ENCODE measurements at places on chromosomes 7 and 10. TPM values are rescaled to one million over a fixed set of nuclear protein-coding genes. Genes with fewer than 3 reads are reported as not detected.

Gene CLDN3
- not detected for total RNA-seq

Gene CPA2
- total RNA-seq: not detected

Gene C10orf62
- not detected for total RNA-seq

Gene CRTAC1
- not detected for total RNA-seq

Gene MMP21
- not detected for total RNA-seq

Gene ARMC3
- not detected for total RNA-seq

Gene CDNF
- total RNA-seq: 0.94 TPM

Gene MACC1
- 1.5 TPM for total RNA-seq

Gene SDK1
- 0.05 TPM for total RNA-seq

Gene GSTO1
- 161 TPM for total RNA-seq

Gene MYH16
- not detected for total RNA-seq

Gene GIMAP7
- 49.9 TPM for total RNA-seq

Gene NUDT13
- total RNA-seq: 1.2 TPM

Gene TMEM273
- total RNA-seq: 72.0 TPM

Gene SFXN3
- total RNA-seq: 48.8 TPM

Gene CUZD1
- 2.8 TPM for total RNA-seq

Gene MRPS17
- 20.3 TPM for total RNA-seq

Gene NKX1-2
- not detected for total RNA-seq

Gene OPN1SW
- total RNA-seq: not detected

Measured in activated CD8-positive, alpha-beta memory T cell treated with anti-CD3 and anti-CD28 coated beads, Interleukin-2, amount 10 ng/mL, durations not matched to agents 7 days and 5 days (primary cell).